ENCODE measurements at places on chromosomes 5 and 9.
A peak's percentile ranks its signal among the peaks of the same experiment; 100 is the strongest.

DNA sequence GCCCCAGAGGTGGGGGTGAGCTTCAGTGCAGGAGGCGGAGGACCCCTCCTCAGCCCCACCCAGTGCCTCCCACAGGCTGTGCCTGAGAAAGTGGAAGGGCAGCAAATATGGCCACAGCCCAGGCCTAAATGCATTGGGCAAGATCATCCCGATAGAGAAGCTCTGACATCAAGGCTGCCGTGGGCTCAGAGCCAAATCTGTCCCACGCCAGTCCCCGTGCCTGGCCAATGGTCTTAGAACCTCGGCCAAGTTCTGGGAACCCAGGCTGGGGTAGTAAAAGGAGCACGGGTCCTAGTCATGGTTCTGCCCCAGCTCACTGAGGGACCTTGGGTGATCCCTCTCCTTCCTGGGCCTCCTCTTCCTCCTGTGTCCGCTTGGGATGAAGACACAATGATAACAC, 27.7 kb upstream of the TNIP1 start:
- DNase-seq: no peak

DNA sequence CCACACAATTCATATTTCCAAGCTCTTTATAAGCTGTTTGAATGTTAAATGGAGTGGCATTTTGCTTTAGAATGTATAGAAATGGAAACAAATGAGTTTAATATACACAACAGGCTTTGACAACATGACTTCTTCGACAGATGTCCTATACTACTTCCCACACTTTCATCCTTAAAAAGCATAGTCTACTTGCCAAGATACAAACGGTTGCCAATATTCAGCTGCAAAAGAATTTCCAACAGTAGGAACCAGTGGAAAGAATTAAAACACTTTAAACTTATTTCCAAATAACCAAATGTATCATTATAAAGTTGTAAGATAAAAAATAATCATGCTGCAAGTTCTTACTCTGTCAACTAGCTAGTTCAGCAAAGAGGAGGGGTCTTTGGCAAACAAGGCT, 456.4 kb downstream of the PDE4D start:
- no peak for DNase-seq

- no peak for DNase-seq
These were observed 3.1 kb downstream of the C5orf63 start for GRCh38 chr5:127070243-127070642.

DNA sequence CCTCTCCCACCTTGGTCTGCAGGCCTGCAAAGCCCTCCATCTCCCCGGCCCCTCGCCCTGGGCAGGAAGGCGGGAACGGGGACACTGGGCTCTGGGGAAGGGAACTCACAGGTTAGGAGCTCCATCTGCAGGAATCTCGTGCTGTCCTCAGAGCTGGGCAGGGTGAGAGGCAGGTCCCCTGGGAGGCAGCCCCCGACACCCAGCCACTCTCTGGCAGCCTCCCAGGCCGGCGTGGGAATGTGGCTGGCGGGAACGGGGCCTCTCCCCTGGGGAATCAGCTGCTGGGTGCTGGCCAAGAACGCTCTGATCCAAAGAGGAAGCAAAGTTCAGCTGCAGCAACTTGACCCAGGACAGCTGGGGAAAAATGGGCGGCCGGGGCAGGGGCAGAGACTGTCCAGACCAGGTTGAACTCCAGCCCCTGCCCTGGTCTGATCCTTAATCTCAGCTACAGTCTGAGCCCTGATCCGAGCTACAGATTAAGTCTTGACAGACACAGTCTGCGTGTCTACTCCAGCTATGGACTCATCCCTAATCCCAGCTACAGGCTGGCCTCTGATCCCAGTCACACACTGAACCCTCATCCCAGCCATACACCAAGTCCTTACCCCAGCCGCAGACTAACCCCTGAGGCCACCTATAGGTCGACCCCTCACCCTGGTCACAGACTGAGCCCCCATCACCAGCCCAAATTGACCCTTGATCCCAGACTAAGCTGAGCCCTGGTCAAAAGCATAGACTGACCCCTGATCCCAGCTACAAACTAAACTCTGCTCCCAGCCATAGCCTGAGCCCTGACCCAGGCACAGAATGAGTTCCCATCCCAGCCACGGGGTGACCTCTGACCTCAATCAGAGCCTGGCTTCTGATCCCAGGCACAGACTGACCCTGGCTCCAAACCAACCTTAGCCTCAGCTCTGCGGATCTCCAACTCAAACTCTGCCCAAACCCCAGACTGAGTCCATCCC, 37.3 kb upstream of the EGFL7 start:
- peak; percentile 70 for DNase-seq

DNA sequence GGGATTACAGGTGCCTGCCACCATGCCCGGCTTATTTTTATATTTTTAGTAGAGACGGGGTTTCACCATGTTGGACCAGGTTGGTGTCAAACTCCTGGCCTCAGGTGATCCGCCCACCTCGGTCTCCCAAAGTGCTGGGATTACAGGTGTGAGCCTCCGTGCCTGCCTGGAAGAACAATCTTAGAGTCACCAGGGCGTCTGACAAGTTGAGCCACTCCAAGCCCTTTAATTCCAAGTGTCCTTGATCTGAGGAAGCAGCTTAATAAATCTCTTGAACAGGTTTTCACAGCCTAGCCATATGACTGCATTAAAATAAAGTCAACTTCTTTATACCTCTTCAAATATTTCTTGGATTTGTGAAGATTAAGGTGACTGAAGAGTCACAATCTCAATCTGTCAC, 31.5 kb downstream of the SLC44A1 start:
- peak; percentile 45 for DNase-seq

DNA sequence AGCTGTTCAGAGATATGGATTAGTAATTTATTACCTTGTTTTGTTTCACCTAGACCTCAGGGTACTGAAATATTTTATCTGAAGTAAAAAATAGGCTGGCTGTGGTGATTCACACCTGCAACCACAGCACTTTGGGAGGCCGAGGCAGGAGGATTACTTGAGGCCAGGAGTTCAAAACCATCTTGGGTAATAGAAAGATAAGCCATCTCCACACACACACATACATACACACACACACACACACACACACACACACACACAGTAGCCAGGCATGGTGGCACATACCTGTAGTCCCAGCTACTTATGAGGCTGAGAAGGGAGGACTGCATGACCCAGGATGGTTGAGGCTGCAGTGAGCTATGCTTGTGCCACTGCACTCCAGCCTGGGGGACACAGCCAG, 3.7 kb downstream of the ANXA2R start:
- DNase-seq: no peak

- DNase-seq: no peak
These were observed 344.8 kb upstream of the RPS23 start for GRCh38 chr5:82622711-82623514.

DNA sequence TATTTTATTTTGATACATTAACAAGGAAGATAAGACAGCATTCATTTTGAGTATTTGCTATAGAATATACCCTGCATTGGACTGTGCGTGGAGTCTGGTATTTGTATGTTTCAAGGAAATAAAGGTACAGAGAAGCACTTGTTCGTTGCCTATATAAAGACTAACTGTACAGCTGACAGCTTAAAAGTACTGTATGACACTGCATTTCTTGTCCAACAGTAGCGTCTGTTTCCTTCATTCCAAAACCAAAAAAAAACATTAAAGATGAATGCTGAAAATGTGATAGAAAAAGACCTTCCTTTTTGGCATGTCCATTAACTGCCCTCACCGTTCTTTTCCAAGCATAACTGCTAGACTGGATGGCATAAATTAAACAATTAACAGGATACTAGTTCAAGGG, 15.3 kb downstream of the TNFAIP8 start:
- no peak for DNase-seq

- DNase-seq: no peak
These were observed 3.4 kb upstream of the GAPVD1 start for GRCh38 chr9:125258160-125258785.

DNA sequence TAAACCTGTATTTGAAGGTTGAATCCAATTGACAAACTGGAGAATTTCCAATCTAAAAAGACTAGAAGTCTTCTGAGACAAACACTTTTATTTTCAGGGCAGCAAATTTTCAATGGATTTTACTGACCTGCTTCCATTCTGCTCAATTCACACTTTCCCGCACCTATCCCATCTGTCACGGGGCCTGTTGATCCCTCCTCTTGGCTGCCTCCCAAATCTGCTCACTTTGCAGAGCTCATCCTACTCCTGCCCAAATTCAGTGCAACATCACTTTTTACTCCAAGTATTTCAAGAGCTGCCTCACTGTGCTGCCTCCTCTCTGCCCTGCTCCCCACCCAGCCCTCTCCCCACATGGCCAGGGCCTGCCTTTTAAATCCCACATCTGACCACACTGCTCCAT, 35.1 kb downstream of the GOLM1 start:
- peak; percentile 75 for DNase-seq

DNA sequence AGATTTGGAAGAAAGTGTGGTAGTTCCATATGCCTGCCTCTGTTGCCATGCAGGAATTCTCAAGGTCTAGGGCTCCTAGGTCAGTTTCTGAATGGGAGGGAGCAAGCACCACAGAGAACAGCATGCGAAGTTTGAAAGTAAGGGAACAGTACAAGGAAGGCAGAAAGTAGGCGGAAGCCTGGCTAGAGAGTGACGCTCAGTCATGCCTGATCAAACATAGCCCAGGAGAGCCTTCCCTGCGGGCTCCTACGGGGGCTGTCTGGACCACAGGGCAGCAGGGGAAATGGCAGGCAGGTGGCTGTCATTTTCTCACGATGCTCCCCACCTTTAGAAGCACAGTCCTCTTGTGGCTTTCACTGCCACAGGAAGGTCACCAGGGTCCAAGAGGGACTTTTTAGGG, 12.8 kb upstream of the STC2 start:
- no peak for DNase-seq

- DNase-seq: no peak
These were observed 77.5 kb downstream of the GNAQ start for GRCh38 chr9:77954013-77954665.

- no peak for DNase-seq
These were observed 2.5 kb upstream of the LPCAT1 start for GRCh38 chr5:1526190-1526631.

- DNase-seq: no peak
These were observed 13.1 kb upstream of the DYNC2I2 start for GRCh38 chr9:128669786-128670185.

DNA sequence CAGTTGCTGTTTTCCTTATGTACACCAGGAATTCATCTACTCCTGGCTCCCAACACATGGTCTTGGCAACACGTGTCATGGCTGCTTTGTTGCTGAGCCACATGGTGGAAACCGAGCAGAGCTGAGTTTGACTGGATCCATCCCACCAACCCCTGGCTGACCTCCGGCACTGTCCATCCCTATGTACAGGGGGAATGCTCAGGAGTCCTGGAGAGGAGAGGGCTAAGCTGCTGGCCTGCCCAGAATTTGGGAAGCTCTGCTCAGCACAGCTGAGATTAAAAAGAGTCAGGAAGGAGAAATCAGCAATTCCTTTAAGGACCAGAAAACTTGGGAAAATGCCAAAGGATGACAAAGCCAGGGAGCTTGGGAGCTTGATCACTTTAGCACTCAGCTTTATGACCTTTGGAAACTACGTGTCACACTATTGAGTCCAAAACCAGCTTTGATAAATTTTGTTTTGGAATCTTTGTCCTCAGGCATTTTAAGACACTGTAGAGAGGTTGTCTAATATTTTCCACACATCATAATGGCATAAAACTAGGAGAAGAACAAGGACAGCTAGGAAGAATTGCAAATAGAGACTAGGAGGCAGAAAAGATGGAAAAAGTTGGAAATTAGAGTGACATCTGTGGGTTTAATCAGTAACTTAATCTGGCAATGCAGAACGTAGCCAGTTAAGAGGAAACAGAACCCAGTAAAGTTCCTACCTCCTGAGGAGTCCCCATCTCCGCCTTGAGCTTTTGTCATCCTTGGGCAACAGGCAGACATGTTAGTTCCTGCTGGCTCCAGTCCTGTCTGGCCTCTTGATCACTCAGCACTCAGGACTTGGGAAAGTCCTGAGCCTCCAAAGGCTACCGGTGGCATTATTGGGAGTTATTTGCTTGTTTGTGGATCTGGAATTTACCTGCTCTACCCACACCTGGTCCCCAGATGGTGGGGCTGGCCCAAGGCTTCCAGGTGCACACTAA, 62.5 kb upstream of the PLPP1 start:
- DNase-seq: peak; percentile 11

GRCh38 chr5:138636398-138636944, 61.3 kb upstream of the HSPA9 start:
- no peak for DNase-seq

DNA sequence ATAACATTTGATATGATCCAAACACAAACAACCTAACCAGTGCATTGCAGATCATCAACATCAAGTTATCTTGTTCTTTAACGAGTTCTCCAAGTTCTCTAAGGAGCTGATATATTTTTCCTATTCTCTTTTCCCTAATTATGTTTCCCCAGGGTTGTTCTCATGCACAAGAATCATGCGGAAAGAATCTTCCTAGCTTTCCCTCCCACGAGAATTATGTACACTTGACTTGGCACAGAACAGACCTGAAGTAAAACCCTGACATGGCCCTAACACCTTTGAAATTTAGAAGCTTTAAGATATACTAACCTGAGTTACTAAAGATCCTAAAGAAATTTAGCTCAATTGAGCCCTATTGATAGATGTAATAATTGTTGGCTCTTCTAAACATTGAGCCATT, 110.7 kb upstream of the FST start:
- no peak for DNase-seq

DNA sequence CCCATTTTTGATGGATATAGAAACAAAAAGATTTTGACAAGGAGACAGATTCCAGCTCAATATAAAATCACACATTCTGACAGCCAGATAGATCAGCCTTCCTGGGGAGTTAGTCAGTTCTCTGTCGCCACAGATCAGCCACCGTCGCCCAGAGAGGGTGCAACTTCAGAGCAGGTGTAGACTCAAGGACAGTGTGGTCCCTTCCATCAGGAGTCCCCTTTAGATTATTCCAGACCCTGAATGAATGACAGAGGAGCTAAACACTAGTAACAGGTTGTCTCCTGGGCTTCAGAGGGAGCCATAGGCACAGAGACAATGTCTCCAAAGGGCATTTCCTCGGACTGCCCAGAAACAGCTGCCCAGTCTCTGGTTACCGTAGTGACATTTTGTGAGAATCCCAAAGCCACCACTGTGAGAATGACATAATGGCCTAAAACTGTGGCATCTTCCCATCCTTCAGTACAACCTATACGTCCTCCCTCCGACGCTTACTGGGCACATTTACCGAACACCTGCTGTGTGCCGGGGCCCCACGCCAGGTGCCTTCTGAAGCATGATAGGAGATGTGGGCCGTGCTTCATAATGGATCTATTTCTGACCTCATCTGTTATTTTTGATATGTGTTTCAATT, 47.4 kb upstream of the SLC2A8 start:
- no peak for DNase-seq

DNA sequence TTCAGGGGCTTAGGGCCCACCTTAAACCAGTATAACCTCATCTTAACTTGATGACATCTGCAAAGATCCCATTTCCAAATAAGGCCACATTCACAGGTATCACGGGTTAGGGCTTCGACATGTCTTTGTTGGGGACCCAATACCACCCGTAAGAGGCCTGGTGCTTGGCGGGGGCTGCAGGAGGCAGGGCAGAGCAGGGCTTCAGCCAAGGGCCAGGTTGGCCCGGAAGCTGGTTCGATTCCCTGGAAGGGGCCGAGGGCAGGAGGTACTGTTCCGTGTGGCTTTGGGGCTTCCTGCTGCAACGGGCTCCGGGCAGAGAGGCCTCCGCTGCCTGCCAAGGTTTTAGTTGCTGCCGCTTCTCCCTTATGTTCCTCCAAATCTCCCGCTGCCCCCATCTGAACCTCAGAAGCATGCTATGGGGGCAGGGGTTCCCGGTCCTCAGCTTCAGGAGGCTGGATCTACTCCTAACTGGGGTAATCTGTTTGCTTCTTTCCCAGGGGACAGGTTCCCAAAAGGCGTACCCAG, 29.8 kb downstream of the MED10 start:
- peak; percentile 53 for DNase-seq
